ENCODE measurements at places on chromosomes 12 and 14. TPM values are rescaled to one million over a fixed set of nuclear protein-coding genes. Genes with fewer than 3 reads are reported as not detected.

GRCh38 chr14:57865403-57866198 is at the start of gene SLC35F4:
Gene SLC35F4 (minus strand): TSS chr14:57866092.
- no peak for DNase-seq

DNA sequence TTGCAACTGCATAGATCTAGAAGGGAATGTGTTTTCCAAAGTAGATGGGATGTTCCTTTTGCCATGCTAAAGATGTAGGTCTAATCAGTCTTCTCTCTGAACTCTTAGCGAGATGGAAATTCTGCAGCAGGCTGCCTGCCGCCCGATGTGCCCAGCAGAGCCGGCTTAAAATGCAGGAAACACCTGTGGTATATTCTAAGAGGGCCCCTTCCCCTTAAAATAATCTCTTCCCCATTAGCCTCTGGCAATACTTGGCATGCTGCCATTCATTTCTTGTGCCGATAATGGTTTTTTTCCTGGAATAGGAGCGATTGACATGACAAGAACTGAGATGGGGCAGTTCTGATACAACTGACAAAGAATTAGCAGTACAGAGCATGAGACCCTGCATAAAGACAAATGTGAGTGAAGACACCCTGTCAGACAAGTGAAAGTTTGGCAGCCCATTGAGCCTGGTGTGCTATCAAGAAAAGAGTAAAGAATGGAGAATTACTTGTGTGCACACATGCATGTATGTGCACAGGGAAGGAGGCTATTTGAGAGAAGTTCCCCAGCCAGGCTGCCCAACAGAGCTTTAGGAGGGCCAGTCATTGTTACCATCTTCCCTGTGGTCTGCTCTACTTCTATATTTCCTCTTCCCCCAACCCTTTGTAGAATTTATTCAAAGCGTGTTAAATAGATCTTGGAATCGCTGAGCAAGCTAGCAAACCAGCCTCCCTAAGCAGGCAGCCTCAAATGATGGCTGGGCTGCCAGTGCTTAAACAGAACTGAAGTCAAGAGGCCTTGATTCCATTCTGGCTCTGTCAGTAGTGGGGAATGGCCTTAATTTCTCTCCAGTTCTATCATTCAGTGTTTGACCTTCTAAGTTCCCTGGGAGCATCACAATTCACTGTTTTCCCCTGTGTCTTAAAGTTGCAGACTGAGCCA is 29.6 kb upstream of the NTF3 start:
- DNase-seq = peak; percentile 87

DNA sequence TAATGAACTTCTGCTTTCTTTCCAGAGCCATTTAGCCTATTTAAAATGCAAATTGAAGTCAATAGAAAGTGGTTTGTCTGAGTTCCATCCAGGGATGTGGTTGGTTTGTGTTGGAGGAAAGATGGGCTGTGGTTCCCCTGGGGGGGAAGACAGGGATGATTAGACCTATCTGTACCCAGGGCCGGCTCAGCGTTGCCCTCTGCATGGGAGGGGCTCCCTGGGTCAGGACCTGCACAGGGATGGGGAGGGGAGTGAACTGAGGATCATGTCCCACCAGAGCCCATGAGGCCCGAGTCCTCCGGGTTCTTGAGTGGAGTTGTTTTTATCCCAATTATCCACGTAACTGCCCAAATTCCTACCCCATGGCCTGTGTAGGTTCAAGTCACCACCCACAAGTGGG is 76.9 kb upstream of the SFSWAP start:
- DNase-seq = no peak

GRCh38 chr12:91194500-91194899 is 11.9 kb upstream of the DCN start:
- DNase-seq = no peak

DNA sequence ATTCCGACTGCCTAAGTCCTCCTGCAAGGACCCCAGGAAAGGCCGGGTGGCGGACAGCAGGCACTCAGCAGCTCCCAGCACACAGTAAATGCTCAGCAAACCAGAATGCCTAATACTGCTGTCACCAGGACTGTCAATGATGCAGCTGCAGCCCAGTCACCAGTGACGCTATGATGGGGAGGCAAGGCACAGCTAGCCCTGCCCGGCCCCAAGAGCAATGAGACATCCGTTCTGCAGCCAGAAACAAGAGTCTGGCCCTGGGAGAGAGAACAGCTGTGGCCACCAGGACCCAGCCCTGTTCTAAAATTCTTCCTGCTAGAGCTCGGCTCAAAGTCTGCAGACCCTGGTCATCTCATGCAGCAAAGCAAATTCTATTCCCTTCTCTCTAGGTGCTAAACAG is 69.8 kb downstream of the NCOR2 start:
- peak; percentile 95 for DNase-seq

Gene RTN1
- 10.9 TPM for total RNA-seq

DNA sequence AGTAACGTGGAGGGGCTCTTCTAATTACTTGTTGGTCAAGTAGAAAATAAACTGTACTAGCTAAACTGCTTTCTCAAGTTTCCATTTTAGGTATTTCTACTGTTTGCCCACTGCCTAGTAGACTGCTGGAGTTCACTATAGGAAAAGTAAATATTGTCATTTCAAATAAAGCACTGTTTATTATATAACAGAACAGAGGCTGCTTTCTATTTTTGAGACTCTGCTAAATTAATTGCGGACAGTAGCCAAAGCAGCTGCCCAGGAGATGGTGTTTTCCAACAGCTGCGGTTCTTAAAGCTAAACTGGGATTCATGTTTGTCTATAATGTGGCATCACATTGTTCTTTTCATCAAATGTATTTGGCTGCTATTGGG is 15.9 kb upstream of the SIX1 start:
- DNase-seq = no peak
